HS-5 (cell line): ENCODE measurements at places on chromosomes 2 and 18.
A peak's percentile ranks its signal among the peaks of the same experiment; 100 is the strongest.

DNA sequence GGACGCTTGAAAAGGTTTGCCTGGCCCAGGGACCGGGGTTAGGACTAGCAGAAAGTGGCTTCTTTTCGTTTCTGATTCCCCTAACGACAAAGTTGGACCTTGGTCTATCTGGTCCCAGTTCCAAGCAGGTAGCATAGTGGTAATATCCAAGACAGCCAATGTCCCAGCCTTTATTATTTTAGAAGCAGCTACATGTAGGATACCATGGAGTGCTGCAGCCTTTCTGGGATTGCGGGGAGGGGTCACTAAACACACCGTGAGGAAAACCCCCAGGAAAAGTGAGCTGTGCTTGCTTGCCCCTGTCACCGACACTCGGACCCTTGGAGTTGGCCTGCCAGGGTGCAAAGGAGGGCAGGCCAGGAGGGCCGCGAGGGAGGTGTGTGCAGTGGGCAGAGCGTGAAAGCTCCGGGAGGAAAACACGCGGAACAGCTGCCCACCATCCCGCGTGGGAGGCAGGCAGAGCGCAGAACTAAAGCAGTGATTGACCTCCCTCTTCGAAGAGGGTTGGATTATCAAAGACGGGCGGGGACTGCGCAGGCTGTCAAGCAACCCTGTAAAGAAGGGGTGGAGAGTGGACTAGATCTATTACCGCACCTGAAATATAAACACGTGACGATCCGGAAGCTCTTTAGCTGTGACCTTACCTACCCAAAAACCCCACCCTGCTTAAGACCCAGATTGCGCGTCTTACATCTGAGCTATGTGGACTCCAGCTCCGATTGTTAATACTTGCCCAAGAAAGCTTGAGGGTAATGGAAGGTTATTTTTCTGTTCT lies 624 bp upstream of the MAP4K3 start:
- DNase-seq = no peak

GRCh38 chr2:70767699-70768589 lies at the start of gene ADD2:
Gene ADD2 (minus strand): TSS chr2:70768200. CDS start chr2:70706408, 61,792 bp downstream.
- DNase-seq = no peak

- no peak for DNase-seq
Observed at GRCh38 chr2:85669549-85669948, 1.6 kb upstream of the SFTPB start.

- no peak for DNase-seq
Observed at GRCh38 chr18:13036622-13037320, 45.6 kb downstream of the CEP192 start.

DNA sequence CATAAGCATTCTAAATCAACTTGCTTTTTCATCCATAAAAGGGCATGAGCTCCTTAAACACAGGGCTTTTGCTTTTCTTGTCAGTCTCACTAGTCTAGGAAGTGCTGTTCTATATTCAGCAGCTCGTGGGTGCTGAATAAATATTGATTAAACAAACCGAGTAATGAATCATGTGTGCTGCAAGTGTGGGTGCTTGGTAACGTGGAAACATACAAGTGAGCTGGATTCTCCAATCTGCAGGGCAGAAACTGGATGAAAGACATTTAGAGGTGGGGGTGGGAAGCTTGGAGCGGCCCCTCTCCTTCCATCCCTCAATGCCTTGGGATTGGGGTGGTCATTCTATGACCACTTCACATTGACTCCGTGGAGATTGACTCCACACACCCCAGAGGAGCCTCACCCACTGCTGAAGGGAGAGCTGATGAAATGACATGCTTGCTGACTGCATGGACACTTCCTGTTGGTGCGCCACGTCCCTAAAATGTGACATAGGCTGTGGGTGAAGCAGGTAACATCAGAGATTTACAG lies 114.6 kb downstream of the DOCK10 start:
- no peak for DNase-seq

DNA sequence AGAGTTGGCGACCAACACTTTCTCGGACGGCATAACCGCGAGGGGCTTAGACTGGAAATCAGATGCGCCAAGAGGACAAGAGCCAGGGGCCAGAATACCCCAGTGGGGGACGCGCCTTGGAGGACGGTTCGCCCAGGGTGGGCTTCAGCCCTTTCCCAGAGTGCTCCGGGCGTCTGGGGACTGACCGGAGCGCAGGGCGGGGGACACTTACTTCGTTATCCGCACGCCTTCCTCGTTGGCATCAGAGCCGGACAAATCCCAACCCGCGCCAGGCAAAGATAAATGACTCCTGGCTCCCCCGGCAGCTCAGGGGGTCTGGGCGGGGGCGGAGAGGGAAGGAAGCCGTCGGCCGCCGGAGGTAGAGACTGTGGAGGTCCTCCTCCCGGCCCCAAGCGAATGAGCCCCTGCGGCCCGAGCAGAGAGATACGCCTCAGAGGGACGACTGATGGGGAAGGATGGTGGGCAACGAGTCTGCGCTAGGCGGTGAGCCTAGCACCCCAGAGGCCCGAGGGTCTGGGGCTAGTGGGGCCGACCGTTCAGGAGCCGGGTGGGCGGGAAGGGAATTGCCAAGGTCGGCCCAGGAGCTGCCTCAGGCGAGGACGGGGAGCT lies 4.7 kb upstream of the SATB2 start:
- no peak for DNase-seq

- no peak for DNase-seq
Observed at GRCh38 chr2:15688924-15689568, 97.4 kb downstream of the DDX1 start.

DNA sequence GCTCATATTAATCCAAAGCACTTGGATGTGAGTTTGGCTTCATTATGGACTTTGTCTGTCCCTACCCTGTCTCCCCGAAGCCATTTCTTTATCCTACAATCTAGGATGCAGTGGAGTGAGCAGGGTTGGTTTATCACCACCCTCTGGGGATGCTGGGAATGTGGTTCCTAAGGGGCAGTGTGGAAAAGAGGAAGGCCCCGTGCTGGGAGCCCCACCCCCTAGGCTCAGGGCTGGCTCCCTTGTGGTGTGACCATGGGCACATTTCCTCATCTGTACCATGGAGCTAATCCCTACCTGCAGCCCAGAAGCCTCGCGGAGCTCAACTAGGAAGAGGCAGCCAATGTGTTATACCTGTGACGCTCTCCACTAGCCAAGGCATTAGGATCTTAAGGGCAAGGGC lies 92.5 kb downstream of the TGOLN2 start:
- no peak for DNase-seq

GRCh38 chr18:74775239-74775638 lies 177.6 kb downstream of the ZNF407 start:
- no peak for DNase-seq

GRCh38 chr18:55280503-55280902 lies 307.5 kb downstream of the TCF4 start:
- DNase-seq = no peak

DNA sequence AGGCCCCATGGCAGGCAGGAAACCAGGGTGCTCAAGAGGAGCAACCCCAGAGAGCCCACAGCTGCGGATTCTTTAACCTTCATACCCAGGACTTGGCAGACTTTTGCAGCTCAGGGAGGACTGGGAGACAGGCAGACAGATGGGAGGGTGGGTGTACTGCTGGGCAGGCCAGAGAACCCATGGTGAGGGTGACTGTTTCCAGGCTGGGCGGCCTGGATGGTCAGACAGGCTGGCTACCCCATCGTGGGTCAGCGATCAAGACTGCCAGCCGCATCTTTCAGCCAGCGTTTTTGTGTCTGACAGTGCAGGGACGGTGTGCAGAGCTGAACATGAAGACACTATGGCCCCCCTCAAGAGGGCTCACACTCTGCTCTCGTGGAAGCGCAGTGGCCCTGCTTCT lies 82.2 kb downstream of the MARCO start:
- DNase-seq = no peak

- no peak for DNase-seq
Observed at GRCh38 chr2:148557844-148558436, 86.6 kb upstream of the EPC2 start.

- no peak for DNase-seq
Observed at GRCh38 chr2:157333304-157334047, 7.9 kb upstream of the ERMN start.

DNA sequence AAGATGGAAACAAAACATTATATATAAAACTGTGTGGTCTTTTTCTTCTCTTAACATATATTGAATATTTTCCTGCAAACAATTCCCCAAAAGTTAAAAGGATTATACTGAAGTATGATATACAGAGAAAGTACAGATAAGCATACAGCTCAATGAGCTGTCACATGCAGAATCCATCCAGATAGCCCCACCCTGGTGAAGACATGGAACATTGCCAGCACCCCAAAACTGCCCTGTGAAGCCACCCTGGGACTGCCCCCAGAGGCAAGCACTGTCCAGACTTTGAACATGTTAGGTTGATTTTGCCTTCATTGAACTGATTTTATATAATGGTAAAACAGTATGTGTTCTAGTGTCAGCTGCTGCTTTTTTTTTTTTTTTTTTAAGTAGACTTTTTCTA lies 112.3 kb upstream of the IL1R2 start:
- no peak for DNase-seq

DNA sequence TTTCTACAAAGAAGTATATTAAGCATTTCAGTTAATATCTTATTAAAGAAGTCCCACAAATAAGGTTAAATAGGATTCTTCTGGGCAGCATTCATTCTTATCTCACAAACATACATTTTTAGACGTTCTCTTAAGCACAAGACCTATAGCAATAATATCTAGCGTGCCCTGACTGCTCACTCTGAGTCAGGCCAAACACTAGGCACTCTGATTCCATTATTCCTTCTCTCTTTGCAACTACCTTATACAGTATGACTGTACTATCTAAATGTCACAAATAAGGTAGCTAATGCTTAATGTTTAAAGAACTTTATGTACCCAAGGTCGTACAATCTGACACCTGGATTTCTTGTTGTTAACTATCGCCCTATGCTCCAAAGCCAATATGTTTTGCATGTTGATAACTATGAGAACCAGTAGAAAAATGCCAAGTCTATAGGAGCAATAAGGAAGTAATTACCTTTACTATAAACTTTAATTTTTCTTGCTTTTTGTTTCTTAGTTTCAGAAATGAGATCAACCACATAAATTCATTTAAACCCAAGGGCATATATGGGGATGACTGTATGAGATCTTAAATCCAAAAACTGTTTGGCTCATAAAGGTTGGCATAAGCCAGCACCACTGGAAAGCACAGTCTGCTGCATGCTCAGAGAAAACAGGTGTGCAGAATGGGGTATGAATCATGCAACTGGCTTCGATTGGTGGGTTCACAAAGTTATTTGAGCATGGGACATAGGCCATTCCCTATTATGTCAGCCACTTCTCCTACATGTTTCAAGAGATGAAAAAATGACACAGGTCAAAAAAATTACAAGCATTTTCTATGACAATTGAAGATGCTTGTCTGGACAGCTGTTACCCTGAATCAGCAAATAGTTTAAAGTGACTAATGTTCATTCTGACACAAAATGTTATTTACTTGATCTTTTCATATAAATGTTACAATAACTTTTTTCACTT lies 352.0 kb downstream of the IRS1 start:
- DNase-seq = peak; percentile 84

GRCh38 chr2:235690082-235690808 lies 196.4 kb downstream of the AGAP1 start:
- no peak for DNase-seq

GRCh38 chr2:154589514-154589913 lies 109.0 kb upstream of the KCNJ3 start:
- DNase-seq = no peak

- DNase-seq = no peak
Observed at GRCh38 chr2:64924170-64924934, 64.8 kb upstream of the SLC1A4 start.

- no peak for DNase-seq
Observed at GRCh38 chr2:232008907-232009638, 47.6 kb downstream of the DIS3L2 start.

DNA sequence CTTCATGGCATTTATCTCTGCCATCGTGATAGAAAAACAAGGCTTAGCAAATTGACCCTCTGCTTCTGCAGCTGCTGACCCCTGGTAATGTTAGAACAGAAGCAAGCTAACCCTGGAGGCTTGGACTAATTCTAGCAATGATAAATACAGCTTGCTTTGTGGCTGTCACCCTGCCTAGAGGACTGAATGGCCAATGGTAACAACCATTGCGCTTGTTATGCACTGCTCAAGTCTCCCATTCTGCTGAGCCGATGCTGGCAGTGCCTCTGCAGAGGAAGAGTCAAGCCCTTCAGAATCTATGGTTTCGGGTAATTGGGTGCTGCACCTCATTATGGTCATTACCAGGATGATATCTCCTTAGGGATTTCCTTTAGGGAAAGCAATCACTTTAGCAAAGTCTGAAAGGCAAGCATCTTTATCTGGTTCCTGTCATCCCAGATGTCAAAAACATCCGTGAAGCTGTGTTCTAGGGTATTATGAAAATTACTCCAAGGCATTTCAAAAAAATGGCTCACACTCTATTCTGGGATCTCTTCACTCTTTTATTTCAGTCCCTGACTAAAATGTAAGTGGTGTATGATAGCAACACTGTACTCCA lies 186.8 kb upstream of the DLGAP1 start:
- DNase-seq = no peak

GRCh38 chr2:20530520-20530919 lies 83.6 kb downstream of the RHOB start:
- no peak for DNase-seq

- DNase-seq = no peak
Observed at GRCh38 chr2:214108598-214108997, 302.3 kb upstream of the VWC2L start.

DNA sequence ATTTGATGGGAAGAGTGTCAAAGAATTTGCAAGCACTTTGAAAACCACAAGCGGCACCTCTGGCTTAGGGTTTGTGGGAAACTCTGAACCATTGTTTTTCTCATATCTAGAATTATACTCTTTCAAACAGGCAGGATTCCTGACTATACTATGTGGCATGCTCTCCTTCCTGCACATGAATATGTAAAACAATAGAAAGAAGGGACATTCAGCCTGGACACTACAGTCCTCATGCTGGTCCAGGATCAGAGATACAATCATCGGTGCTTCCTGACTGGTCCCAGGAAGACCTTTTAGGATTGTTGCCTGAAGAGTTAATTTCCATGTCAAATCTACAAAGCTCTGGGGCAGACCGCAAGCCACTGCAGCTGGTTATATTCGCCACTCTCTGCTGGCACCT lies 55.7 kb upstream of the RASGRP3 start:
- no peak for DNase-seq

DNA sequence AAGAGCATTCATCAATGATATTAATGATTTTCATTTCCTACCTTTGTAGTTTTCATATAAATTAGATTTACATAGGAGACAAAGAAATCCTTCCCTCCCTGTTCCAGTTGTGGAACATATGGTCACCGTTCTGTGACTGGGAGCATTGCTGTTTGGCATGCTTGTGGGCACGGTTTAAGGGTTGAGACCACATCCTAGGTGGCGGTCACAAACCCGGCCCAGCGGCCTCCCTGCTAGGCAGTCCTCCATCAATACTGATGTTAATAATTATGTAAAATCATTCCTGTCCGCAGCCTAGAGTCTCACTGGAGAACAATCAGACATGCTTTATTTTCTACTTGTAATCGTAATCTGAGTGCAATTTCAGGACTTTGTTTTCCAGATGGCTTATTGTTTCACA lies 117.9 kb downstream of the AGAP1 start:
- DNase-seq = no peak

GRCh38 chr18:59455728-59456276 lies 96.7 kb upstream of the LMAN1 start:
- DNase-seq = no peak

GRCh38 chr2:166539340-166540162 lies 45.5 kb upstream of the SCN7A start:
- DNase-seq = peak; percentile 60
